Adrenal gland (tissue), 19 donors: ENCODE measurements at places on chromosomes 1 and 21. TPM values are rescaled to one million over a fixed set of nuclear protein-coding genes. Genes with fewer than 3 reads are reported as not detected.
A peak's percentile ranks its signal among the peaks of the same experiment; 100 is the strongest.

DCDC2B gene
- total RNA-seq: not detected

DNA sequence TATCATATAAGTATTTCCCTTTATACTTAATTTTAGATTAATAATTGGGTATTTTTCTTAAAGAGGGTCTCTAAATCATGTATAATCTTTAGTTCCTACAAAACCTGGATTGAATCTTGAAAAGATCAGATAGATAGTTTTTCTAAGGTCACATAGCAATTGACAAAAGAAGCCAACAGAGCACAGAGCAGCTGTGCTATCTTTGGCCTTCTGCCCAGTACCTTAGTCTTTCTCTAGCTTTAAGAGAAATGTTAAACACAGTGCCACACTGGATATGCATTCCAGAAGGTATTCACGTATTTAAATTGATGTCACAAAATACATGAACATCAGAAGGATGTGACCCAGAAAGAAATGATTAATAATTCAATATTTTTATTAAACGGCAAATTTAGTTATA, 86.8 kb downstream of the C21orf91 start:
- no peak for DNase-seq

LIPI gene
- not detected for total RNA-seq

GRCh38 chr1:193701759-193702158, 515.3 kb upstream of the B3GALT2 start:
- no peak for DNase-seq

GIPC2 gene
- 37.4 TPM for total RNA-seq

BCAN gene
- 0.57 TPM for total RNA-seq

CTH gene
- total RNA-seq: 5.2 TPM

- DNase-seq: no peak
These were observed 118.7 kb upstream of the KIF26B start for GRCh38 chr1:245036102-245036501.

BRINP2 gene
- 28.2 TPM for total RNA-seq

CAMK1G gene
- total RNA-seq: 2.1 TPM

DNA sequence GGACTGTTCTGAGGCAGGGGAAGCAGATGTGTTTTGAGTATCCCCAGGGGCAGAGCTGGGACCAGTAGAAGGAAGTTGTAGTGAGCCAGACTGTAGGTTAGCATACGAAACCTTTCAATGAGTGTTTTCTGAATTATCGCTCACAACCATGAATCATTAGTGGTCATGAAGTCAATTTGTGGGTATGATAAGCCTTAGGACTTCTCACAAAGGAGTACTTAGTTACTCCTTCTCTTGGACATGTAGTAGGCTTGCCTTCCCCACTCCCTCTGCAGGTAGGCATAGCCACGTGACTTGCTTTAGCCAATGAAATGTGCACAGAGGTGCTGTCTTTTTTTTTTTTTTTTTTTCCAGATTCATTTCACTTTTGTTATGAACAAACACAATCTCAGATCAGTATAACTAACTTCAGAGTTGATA, 23.9 kb upstream of the FAAH start:
- DNase-seq: no peak

CDA gene
- 3.7 TPM for total RNA-seq

RGS16 gene
- total RNA-seq: 3.2 TPM

DNA sequence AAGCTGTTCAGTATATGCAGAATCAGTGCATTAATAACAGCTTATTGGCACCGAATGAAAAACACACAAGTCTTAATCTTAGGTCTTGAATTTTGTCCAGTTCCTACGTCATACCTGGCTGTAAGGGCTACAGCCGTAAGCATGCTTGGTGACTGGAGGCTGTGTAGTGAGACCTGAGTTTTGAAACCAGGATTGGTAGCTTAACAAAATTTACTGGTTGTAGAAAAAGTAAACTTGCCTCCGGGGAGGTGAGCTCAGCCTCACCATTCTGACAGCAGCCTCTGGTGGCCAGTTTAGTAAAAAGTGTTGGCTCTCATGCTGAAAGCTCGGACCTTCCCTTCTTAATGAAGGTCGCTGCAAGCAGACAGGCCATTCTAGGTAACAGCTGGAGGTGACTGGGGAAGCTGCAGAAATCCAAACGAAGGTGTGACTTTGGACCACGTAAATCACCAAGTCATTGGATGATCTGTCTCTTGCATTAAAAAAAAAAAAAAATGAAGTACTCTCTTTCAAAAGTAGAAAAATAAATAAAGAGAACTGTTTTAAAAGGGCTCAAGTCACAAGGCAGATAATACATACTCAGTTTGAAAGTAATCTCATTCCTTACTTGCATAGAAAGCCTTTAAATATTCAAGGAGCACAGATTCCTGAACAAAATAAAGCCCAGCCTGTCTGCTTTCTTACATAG, 48.9 kb downstream of the HLCS start:
- peak; percentile 35 for DNase-seq

DNA sequence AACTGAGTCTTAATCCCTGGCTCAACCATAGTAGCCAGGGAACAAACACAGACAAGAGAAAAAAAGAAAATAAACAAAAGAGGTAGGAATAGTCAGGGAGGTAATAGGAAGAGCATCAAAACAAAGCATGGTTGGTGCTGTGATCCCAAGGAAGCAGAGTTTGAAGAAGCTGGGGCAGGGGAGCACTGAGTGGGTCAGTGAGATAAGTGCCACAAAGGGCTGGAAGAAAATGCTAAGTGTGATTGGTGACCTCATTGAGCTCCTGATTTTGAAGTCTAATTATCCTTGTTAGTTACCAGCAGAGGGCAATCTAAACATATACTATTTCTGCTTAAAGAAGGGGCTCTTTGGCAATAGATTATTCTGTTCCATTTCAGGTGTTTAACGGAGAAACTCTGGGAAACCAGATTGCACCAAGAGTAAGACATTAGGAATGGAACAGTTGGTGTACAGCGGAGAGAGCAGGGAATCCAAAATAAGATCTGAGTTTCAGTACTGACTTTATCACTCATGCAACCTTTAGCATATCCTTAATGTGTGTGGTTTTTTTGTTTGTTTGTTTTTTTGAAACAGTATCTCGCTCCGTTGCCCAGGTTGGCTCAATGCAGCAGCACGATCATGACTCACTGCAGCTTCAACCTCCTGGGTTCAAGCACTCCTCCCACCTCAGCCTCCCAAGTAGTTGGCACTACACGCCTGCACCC, 30.7 kb upstream of the KIAA1614 start:
- no peak for DNase-seq
